H9 (cell line): ENCODE measurements at places on chromosomes 6 and 20.
A peak's percentile ranks its signal among the peaks of the same experiment; 100 is the strongest.

GRCh38 chr20:34363465-34364222 lies 571 bp downstream of the ITCH start:
- DNase-seq: no peak

DNA sequence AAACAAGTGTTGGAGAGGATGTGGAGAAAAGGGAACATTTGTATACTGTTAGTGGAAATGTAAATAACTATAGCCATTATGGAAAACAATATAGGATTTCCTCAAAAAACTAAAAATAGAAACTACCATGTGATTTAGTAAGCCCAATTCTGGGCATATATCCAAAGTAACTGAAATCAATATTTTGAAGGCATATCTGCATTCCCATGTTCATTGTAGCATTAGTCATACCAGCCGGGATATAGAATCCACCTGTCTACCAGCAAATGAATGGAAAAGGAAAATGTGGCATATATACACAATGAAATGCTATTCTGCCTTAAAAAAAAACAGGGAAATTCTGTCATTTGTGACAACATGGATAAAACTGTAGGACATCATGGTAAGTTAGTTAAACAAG lies 15.3 kb upstream of the C6orf58 start:
- DNase-seq: no peak

- no peak for DNase-seq
These were observed 7.5 kb downstream of the SMLR1 start for GRCh38 chr6:130834482-130835251.

- no peak for DNase-seq
These were observed 1.0 kb upstream of the TOMM34 start for GRCh38 chr20:44961011-44961869.

- DNase-seq: no peak
These were observed 2.2 kb upstream of the ASCC3 start for GRCh38 chr6:100883347-100883746.

DNA sequence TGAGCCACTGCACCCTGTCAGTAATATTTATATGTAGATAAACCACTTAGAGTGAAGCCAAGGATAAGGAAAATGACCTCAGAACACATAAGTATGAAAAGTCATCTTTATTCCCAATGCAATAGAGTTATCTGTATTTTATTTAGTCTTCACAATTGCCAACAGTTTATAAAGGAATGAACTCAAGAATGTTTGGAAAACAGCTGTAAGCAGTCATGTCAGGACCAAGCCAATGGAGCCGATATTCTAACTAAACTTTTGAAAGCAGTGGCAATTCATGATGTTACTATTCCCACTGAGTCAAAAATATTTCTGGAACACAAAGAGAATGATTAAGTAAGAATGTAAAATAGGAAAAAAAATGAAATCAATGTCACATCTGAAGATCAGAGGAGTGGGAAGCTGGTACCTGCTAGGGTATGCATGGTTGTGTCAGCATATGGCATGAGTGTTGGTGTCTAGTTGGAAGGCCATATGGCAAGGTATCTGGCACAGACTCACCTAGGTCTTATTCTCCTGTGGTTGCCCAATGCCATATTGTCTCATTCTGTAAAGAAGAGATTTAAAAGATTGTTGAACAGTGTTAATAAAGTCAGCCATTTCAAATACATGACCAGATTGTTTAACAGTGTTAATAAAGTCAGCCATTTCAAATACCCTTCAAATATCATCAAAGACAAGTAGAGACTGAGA lies 118.2 kb downstream of the ADAT2 start:
- no peak for DNase-seq

DNA sequence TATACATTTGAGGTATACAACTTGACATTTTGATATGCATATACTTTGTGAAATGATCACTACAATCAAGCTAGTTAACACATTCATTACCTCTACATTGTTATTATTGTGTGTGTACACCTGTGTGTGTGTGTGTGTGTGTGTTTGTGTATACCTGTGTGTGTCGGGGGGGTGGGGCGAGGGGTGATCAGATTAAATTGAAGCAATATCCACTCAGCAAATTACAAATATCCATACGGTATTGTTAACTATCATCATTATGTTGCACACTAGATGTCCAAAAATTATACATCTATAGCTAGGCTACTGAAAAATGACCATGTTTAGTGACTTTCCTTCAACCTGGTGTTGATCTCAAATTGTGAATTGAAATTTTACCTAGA lies 1.8 kb downstream of the RHAG start:
- no peak for DNase-seq

DNA sequence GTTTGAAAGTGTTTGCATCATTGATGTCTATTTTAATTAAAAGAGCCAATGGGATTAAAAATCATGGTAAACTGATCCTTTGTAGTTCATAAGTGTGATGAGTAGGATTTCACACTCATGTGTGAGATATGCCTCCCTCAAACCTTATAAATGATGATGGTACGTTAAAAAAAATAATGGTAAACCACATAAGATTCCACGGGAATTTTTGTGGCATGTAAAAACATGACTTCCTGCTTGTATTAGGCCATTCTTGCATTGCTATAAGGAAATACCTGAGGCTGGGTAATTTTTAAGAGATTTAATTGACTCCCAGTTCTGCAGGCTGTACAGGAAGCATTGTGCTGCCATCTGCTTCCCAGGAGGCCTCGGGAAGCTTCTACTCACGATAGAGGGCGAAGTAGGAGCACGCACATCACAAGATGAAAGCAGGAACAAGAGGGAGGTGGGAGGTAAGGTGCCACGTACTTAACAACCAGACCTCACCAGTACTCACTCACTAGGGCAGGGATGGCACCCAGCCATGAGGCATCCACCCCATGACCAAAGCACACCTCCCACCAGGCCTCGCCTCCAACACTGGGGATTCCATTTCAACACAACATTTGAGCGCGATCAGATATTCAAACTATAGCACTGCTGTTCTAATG lies 187.6 kb upstream of the QKI start:
- no peak for DNase-seq

- DNase-seq: no peak
These were observed 85.1 kb downstream of the SMOC2 start for GRCh38 chr6:168525926-168526630.

DNA sequence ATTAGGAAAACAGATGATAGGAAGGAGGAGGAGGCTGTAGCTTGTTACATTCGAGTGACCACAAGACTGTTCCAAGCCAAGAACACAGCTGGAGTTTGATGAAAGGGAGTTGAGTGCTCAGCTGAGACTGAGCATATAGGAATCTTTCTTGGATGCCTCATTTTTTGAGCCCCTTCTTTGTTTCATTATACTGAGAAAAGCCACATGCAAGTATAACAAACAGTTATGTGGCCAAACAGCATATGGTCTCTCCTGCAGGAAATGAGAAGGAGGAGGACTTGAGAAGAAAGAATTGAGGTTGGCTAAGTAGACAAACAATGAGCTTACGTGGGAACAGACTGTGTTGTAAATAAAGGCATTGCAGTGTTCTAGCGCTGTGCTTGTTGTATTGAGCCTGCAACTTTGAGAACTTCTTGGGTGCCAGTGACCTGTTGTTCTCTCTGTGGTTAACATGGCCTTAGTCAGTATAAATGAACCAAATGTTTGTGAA lies 78.3 kb downstream of the AKAP7 start:
- no peak for DNase-seq

DNA sequence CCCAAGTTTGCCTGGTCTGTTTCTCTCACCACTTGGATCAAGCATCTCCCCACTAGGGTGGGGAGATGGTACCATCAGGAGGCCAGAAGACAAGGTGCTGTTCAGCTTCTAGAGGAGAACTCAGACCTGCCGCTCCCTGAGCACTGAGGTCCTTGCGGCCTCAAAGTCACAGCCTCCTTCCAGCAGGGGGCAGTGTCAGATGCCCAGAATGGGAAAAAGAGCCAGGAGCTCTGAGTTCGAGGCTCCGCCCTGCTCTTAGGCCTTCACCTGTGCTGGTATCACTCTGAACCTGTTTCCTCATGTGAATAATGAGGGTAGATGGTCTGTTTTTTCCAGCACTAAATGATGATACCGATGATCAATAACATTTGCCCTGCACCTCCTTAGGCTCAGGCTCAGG lies 68.7 kb downstream of the TOX2 start:
- DNase-seq: peak; percentile 50

DNA sequence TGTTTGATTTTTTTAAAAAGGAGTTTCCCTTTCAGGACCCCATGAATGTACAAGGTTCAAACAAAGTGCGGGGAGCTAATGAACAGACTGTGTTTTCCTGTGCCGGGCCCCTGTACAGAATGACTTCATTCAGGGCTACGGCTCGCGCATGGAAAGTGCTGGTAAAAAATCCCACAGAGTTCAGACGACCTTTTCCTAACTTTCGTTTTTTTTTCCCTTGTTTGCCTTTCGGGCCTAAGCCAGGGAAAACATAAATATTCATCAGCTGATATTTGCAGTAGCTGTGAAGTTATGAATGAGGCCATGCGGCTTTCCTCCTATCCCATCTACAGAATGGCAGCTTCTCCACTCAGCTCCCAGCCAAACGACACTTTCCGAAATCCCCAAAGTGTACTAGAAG lies 74.0 kb downstream of the HAO1 start:
- DNase-seq: no peak

GRCh38 chr20:11080781-11081377 lies 407.1 kb upstream of the JAG1 start:
- no peak for DNase-seq

DNA sequence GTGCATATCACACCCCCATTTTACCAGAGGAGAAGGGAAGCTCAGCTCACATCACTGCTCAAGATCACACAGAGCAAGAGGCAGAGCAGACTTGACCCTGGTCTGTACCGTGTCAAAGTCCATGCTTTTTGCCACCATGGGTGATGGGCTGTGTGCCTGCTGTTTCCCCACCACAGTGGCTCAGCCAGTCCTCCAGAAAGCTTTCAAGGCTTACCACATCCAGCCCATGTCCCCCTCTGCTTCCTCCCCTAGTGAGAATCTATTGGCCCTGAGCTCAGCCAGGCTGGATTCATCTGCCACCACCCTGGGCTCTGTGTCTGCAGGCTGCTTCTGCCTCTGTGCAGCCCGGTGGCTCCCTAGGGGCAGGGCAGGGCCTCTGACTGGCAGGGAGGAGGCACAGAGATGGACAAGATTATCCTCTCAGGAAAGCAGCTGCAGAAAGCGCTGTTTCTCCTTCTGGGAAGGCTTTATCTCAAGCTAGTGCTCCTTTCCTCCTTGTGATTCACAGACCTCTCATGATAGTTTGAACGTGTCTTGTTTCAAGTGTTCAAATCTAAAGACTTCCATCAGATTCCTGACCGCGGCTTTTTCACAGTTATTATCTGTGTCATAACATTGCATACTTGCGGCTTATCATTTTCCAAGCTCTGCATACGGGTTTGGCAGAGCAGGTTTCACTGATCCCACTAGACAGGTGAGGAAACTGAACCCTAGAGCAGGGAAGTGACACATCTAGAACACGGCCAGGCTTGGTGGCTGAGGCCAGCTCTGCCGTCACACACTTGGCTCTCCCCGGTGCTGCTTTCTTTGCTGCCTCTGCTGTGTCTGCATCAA lies 37.4 kb downstream of the VEGFA start:
- no peak for DNase-seq

- DNase-seq: no peak
These were observed 172.4 kb upstream of the SSTR4 start for GRCh38 chr20:22862671-22863230.

DNA sequence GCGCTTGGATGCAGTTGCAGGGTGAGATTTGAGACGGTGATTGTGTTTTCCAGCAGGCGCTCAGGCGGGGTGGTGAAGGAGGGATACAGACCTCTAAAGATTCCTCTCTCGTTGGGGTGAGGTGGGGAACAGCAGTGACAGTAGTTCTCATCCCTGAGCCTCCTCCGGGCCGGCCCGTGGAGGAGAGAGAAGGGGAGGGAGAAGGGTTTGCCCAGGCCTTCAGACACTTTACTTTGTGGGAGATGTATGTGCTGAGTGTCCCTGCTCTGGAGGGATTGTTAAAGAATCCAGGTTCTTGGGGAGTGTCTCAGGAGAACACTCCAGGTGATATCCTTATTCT lies 41.0 kb downstream of the PSMB9 start:
- no peak for DNase-seq

- DNase-seq: no peak
These were observed 12.4 kb downstream of the SCML4 start for GRCh38 chr6:107811591-107812218.

DNA sequence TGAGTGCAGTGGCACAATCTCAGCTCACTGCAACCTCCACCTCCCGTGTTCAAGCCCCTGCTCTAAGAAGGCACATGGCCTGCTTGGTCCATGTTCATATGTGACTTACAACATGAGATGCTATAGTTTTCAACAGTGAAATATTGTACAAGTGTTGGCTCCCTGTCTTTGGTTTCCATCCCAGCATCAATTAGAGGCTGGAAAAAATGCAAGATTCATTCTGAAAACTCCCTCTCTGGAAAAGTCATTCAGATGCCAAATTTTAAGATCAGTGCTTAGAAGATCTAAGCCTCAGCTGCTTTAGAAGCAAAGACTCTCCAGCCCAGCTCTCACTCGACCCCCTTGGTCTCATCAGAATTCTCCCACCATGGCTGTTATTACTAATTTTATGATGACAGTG lies 398.9 kb downstream of the KIF16B start:
- DNase-seq: no peak
